Vein endothelial cell (primary cell): ENCODE measurements at places on chromosomes 6 and 20. TPM values are rescaled to one million over a fixed set of nuclear protein-coding genes. Genes with fewer than 3 reads are reported as not detected.

Gene PGC
- total RNA-seq: not detected in 2 replicates

Gene RSPH4A
- total RNA-seq: 0.19 and 0.33 TPM in 2 replicates

Gene HLA-DMB
- 0.96 and 1.3 TPM in 2 replicates for total RNA-seq

Gene MCCD1
- not detected in 2 replicates for total RNA-seq

Gene PBOV1
- total RNA-seq: not detected in 2 replicates

Gene MCHR2
- total RNA-seq: not detected in 2 replicates

Gene AKIRIN2
- 19.6 and 23.2 TPM in 2 replicates for total RNA-seq

Gene TBX18
- 1.6 and 7.5 TPM in 2 replicates for total RNA-seq
